ENCODE measurements at places on chromosomes 16 and 17. TPM values are rescaled to one million over a fixed set of nuclear protein-coding genes. Genes with fewer than 3 reads are reported as not detected.
A peak's percentile ranks its signal among the peaks of the same experiment; 100 is the strongest.

DNA sequence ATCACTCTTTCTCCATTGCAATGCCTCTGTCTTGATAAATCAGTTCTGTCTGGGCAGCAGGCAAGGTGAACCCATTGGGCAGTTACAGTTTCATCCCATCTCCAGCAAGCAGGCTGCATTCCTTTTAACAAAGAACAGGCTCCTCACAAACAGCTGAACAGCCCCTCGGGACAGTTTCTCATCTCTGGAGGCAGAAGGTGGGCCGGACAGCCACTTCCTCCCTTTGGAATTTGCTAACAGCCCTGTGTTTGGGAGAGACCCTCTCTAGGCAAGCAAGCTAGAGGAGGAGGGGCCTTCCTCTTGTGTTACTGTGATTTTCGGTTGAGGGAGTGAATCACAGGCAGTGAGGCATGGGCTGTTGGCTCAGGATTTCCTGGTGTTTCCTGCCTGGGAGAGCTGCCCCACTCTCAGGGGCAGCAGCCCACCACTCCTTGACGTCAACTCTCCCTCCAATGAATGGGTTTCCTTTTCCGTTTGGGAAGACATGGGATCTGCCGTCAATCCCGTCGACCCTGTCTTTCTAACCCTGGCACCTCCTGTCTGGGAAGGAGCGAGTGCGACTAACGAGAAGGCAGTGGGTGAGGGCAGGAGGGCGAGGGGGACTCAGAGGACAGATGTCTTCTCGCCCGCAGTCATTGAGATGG lies 3.7 kb upstream of the PGS1 start:
- no peak for DNase-seq

DNA sequence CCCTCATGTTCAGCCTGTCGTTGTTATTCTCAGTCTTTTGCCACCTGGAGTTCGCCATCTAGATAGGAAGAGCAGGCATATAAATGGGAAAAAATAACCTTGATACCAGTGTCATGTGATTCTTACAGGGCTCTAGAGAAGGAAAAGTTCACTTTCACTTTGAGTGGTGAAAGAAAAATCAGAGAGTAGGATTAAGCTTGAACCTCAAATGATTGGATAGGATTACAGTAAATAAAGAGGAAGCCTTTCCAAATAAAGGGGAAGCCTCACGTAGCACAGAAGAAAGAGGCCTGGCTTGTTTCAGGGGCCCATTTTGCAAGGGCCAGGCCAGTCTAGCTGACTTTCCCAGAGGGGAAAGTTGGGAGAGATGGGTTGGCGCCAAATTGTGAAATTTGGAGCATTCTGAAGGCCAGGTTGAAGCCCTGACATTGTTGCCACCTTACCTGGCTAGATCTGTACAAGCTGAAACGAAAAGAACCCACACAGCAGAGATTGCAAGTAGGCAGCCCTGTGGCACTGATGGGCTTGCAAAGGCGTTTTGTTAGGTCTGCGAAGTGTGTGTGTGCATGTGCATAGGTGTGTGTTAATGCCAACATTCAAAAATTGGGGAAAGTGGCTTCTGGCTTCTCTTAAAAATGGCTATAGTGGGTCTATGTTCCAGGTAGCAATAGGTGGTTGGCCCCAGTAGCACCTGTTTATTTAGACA lies 38.8 kb downstream of the TMC6 start:
- no peak for DNase-seq

GRCh38 chr16:2197765-2198164 lies 1.4 kb upstream of the CASKIN1 start:
- DNase-seq: no peak

DNA sequence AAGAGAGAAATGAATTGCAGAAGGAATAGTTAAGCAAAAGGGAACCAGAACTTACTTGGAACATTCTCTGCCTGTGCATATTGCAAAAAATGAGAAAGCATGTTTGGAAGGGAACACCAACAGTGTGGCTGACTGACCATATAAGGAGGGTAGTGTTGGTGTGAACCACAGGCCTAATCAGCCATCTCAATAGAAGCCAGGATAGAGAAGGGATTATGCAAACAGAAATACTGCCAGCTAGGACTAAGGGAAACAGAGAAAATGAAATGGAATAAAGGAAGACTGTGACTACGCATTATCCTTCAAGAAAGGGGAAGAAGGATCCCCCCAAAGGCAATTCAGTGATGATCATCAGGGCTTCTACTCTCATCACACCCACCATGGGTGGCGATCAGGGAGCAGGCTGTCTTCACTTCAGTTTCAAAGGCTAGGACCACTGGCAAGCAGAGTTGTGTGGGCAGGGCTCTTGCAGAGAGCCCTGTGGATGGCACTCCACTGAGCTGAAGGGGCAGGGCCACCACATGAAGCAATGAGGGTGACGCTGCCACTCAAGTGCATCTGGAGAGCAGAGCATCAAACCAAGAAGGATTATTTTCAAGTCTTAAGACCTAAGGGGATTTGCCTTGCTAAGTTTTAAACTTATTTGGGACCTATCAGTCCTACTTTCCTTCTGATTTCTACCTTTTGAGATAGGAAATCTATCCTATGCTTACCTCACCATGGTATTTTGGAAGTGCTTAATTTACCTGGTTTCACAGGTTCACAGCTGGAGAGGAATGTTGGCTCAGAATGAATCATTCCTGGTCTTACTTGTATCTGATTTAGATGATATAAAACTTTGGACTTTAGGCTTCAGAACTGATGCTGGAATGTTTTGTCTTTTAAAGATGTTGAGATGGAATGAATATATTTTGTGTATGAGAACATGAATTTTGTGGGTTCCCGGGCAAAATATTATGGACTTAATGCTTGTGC lies 140.5 kb downstream of the SSH2 start:
- peak; percentile 74 for DNase-seq

The CCL1 gene
- not detected for total RNA-seq

The CTRL gene
- 0.96 TPM for total RNA-seq

The TMEM114 gene
- total RNA-seq: not detected

The LPO gene
- total RNA-seq: not detected

Data from upper lobe of right lung (tissue), 1 donor.